ENCODE measurements at places on chromosomes 16 and 17. TPM values are rescaled to one million over a fixed set of nuclear protein-coding genes. Genes with fewer than 3 reads are reported as not detected.

DNA sequence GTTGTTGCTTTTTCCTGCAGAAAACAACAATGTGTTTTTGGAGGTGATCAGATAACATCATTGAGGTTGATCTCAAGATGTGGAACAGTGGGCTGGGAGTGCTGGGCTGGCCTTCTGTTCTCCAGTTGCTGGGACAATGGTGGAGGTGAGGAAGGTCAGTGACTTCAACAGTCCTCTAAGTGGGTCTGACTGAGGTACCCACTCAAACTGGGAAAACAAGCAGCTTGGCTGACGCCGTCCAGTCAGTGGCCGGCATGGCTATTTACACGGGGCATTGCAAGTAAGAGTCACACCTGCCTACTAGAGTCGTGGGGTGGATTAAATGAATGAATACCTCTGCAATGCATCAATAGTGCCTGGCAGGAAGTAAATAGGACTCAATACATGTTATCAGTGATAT lies 386.7 kb upstream of the ZFHX3 start:
- DNase-seq: no peak
- H3K36me3 ChIP-seq: no peaks in the 10 kb centered on the region
- peaks cover 9% of the 10 kb centered on the region for H3K4me1 ChIP-seq
- H3K4me3 ChIP-seq: no peak overlapping the region

DNA sequence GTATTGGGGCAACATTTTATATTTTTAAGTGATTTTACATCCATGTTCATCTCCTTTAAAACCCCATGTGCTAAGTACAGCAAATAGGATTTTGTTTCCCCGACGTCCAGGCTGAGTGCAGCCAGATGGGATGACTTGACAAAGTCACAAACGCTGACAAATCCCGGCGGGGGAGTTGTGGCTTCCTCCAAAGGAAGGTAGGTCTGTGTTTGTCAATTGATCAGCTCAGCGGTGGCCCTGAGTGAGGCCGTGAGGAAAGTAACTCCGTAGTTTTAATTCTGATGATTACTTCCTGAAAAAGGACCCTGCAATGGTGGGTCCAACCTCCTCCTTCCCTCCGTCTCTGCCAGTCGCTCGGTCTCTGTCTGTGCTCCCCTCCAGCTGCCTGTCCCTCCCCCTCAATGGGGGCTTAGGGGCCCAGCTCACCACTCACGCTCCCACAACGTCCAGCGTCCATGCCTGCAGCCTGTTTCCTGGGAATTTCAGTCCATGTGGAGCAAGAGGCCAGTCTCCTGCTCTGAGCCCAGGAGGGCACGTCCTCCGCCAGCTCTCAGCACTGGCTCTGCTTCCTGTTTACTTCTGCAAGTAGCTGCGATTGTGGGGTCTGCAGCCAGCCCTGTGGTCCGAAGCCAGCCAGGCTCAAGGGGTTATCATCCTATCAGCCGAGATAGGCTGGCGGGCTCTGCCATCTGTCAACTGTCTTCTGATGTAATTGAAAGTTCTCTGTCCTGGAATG lies 209.4 kb upstream of the FOXF1 start:
- peaks cover 32% of the 10 kb centered on the region for H3K4me1 ChIP-seq
- no peaks in the 10 kb centered on the region for H3K36me3 ChIP-seq
- H3K27me3 ChIP-seq: peaks cover 42% of the 10 kb centered on the region
- no peak for DNase-seq
- peak overlapping the region; percentile 45 for H3K27ac ChIP-seq

LRRC37A3 gene
- 34.7 TPM for total RNA-seq

GRCh38 chr17:51848451-51848850 lies 310.1 kb downstream of the CA10 start:
- peaks cover 59% of the 10 kb centered on the region for H3K27me3 ChIP-seq
- H3K4me3 ChIP-seq: no peak overlapping the region
- no peak overlapping the region for H3K27ac ChIP-seq
- H3K4me1 ChIP-seq: no peaks in the 10 kb centered on the region
- DNase-seq: no peak
- H3K36me3 ChIP-seq: no peaks in the 10 kb centered on the region

MLYCD gene
- 7.4 TPM for total RNA-seq

DNA sequence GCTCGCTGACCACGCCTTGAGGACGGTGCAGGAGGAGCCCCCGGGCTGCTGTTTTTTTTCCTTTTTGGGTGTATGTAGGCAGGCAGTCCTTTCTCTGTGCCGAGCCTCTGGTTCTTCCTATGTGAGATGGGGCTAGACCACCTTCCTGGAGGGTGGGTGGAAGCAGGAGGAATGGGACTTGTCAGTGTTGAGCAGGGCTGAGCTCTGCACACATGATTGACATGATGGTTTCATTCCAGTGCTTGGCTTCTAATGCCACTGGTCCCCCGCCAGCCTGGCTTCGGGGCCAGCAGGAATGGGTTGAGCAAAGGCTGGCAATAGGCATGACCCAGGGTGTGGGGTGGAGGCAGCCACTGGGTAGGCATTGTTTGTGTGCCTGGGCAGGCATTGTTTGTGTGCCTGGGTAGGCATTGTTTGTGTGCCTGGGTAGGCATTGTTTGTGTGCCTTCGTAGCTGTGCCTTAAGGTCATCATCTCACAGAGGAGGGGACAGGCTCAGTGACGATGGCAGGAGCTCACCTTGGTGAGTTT lies 14.2 kb upstream of the ADCY7 start:
- peaks cover 6% of the 10 kb centered on the region for H3K4me1 ChIP-seq
- H3K4me3 ChIP-seq: no peak overlapping the region
- H3K27ac ChIP-seq: no peak overlapping the region
- no peaks in the 10 kb centered on the region for H3K27me3 ChIP-seq
- DNase-seq: no peak

GRCh38 chr17:43924558-43924957 lies 17.2 kb upstream of the MPP2 start:
- H3K27ac ChIP-seq: no peak overlapping the region
- no peak for DNase-seq
- H3K4me1 ChIP-seq: peaks cover 9% of the 10 kb centered on the region
- no peak overlapping the region for H3K4me3 ChIP-seq
- no peaks in the 10 kb centered on the region for H3K36me3 ChIP-seq

DNA sequence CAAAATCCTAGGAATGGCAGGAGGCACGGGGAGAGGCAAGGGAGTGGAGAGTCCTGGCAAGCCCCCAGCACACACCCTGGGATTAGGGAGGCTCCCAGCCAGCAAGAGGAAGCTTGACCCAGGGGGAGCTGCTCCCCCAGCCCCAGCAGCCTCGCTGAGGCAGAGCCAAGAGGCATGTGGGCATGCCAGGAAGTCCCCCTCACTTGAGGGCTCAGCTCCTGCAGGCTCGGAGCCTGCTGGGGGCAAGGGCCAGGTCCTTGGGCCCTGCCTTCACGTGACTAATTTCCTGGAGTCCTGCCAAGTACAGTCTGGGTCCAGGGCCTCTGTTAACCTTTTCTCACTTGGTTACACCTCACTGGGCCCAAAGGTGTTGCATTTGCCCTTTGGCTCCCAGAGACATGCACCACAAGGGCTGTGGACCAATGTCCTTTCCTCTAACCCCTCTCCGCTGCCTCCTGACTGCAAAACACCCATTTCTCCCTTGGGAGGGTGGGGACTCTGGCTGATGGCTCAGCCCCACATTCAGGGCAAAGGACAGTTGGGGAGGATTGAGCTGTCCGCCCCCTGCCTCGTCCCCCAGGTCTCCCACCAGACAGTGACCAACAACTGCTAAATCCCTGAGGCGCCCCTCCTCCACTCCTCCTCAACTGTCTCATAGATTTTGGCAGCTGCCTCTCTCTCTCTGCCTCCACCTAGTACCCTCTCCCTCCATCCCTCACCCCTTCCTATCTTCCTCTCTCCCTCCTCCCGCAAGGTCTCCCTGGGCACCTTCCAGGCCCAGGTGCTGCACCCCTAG lies 4.4 kb upstream of the SLC47A2 start:
- no peaks in the 10 kb centered on the region for H3K27me3 ChIP-seq
- no peak overlapping the region for H3K4me3 ChIP-seq
- H3K27ac ChIP-seq: no peak overlapping the region
- no peaks in the 10 kb centered on the region for H3K36me3 ChIP-seq
- no peak for DNase-seq

NLRC5 gene
- 1.8 TPM for total RNA-seq

GRCh38 chr16:12096157-12096777 lies 119.7 kb downstream of the SNX29 start:
- H3K4me1 ChIP-seq: peaks cover 31% of the 10 kb centered on the region
- no peak overlapping the region for H3K4me3 ChIP-seq
- no peak for DNase-seq
- H3K36me3 ChIP-seq: no peaks in the 10 kb centered on the region

DNA sequence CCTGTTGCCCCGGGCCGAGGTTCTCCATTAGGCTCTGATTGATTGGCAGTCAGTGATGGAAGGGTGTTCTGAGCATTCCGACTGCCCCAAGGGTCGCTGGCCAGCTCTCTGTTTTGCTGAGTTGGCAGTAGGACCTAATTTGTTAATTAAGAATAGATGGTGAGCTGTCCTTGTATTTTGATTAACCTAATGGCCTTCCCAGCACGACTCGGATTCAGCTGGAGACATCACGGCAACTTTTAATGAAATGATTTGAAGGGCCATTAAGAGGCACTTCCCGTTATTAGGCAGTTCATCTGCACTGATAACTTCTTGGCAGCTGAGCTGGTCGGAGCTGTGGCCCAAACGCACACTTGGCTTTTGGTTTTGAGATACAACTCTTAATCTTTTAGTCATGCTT lies 74.2 kb downstream of the HAPSTR1 start:
- H3K27ac ChIP-seq: no peak overlapping the region
- H3K4me1 ChIP-seq: no peaks in the 10 kb centered on the region
- no peak for DNase-seq
- no peak overlapping the region for H3K4me3 ChIP-seq
- peaks cover 2% of the 10 kb centered on the region for H3K27me3 ChIP-seq

HOXB1 gene
- total RNA-seq: 0.24 TPM

CLEC10A gene
- total RNA-seq: not detected

WSCD1 gene
- 1.5 TPM for total RNA-seq

BAIAP3 gene
- total RNA-seq: 1.3 TPM

DNA sequence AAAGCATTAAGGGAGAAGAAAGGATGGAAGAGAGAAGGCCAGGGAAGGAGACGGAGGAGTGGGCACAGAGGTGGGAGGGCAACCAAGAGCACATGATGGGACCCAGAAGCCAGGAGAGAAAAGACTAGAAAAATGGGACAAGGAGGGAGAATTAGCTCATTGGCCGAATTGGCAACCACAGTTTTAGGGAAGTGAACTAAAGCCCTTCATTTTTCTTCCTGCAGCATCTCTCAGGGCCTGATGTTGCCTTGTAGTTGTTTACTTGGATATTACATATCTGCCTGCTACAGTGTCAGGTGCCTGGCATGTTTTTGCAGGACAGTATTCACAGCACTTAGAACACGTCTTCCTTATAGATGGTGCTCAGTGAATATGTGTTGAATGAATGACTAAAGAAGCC lies 19.0 kb downstream of the EMP2 start:
- H3K27ac ChIP-seq: no peak overlapping the region
- H3K4me1 ChIP-seq: no peaks in the 10 kb centered on the region
- H3K4me3 ChIP-seq: no peak overlapping the region
- H3K36me3 ChIP-seq: peaks cover 44% of the 10 kb centered on the region
- H3K27me3 ChIP-seq: no peaks in the 10 kb centered on the region

GRCh38 chr16:53150769-53151168 lies 96.0 kb downstream of the CHD9 start:
- no peak for DNase-seq
- peaks cover 17% of the 10 kb centered on the region for H3K36me3 ChIP-seq
- no peaks in the 10 kb centered on the region for H3K4me1 ChIP-seq

DNA sequence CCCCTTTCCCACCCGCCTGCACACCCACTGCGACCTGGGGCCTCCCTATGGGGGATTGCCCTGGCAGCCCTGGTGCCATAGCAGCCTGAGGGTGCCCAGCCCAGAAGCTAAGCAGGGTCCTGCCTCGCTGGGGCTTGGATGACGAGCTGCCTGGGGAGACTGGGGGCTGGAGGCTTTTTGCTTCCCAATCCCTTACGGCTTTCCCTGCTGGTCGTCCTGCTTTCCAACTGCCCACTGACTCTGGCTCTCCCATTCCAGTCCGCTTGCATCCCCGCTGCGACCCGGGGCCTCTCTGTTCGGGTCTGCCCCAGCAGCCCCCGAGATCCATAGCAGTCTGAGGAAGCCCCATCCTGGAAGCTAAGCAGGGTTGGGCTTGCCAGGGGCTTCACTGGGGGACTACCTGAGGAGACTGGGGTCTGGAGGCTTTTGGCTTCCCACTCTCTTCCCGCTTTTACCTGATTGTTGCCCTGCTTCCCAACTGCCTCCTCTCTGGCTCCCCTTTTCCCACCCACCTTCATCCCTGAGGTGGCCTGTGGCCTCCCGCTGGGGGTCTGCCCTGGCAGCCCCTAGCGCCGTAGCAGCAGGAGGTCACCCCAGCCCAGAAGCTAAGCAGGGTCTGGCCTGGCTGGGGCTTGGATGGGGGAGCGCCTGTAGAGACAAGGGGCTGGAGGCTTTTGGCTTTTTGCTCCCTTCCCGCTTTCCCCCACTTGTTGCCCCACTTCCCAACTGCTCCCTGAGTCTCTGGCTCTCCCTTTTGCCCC lies 2292.8 kb downstream of the TP53TG3F start:
- no peak for DNase-seq
- no peak overlapping the region for H3K27ac ChIP-seq
- H3K27me3 ChIP-seq: no peaks in the 10 kb centered on the region
- no peaks in the 10 kb centered on the region for H3K36me3 ChIP-seq

KRT33B gene
- not detected for total RNA-seq

GRCh38 chr17:69620363-69620762 lies 205.9 kb downstream of the MAP2K6 start:
- H3K27ac ChIP-seq: no peak overlapping the region
- H3K4me3 ChIP-seq: no peak overlapping the region
- H3K4me1 ChIP-seq: no peaks in the 10 kb centered on the region
- H3K27me3 ChIP-seq: no peaks in the 10 kb centered on the region
- DNase-seq: no peak

DNA sequence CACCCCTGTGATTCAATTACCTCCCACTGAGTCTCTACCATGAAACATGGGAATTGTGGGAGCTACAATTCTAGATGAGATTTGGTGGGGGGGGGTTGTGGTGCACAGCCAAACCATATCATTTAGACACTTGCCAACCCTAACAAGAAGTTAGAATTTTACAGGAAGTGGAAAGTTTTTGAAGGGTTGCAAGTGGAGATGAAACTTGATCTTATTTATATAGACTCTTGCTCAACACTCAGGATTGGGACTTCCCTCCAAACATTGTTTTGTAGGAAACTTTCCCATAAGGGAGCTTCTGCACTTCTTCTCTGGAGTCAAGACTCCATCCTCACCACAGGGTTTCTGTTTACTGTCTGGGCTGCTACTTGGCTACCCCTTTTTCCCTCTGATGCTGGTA lies 266.7 kb upstream of the CDH11 start:
- H3K4me1 ChIP-seq: no peaks in the 10 kb centered on the region
- no peaks in the 10 kb centered on the region for H3K36me3 ChIP-seq
- H3K27me3 ChIP-seq: no peaks in the 10 kb centered on the region
- H3K27ac ChIP-seq: no peak overlapping the region

- no peaks in the 10 kb centered on the region for H3K27me3 ChIP-seq
- DNase-seq: no peak
- peaks cover 45% of the 10 kb centered on the region for H3K4me1 ChIP-seq
- no peak overlapping the region for H3K4me3 ChIP-seq
- peaks cover 4% of the 10 kb centered on the region for H3K36me3 ChIP-seq
- peak overlapping the region; percentile 91 for H3K27ac ChIP-seq
These were observed 426.6 kb upstream of the CDH11 start for GRCh38 chr16:65548470-65548869.

- no peak overlapping the region for H3K4me3 ChIP-seq
- DNase-seq: peak; percentile 68
- peaks cover 58% of the 10 kb centered on the region for H3K4me1 ChIP-seq
- H3K27me3 ChIP-seq: no peaks in the 10 kb centered on the region
- peak overlapping the region; percentile 84 for H3K27ac ChIP-seq
These were observed 529.1 kb downstream of the MAF start for GRCh38 chr16:79071424-79071823.

GRCh38 chr16:11160676-11161115 lies 95.3 kb downstream of the SOCS1 start:
- H3K36me3 ChIP-seq: no peaks in the 10 kb centered on the region
- H3K4me3 ChIP-seq: no peak overlapping the region
- no peaks in the 10 kb centered on the region for H3K27me3 ChIP-seq
- H3K4me1 ChIP-seq: peaks cover 37% of the 10 kb centered on the region
- no peak overlapping the region for H3K27ac ChIP-seq

Data from mesothelial cell of epicardium (in vitro differentiated cells).